ENCODE measurements at places on chromosomes 1 and 21.
A peak's percentile ranks its signal among the peaks of the same experiment; 100 is the strongest.

- DNase-seq: no peak
Measured at GRCh38 chr1:185033686-185034085, 11.7 kb upstream of the RNF2 start.

DNA sequence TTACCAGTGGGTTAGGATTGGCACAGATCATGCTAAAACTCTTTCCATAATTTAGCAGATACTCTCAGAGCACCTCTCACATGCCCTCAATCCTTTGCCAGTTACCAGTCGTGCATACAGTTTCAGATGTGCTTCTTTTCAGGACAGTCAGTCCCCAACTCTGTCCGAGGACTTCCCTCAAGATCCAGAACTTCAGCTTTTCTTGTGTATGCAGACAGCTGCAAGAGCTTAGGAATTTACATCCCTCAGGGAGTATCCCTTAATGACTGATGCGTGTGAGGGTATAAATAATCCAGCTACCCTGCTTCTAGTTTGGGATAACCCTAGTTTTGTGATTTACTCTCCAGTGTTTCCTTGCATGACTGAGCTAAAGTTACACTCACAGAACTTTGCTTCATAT lies 393.0 kb upstream of the PLXNA2 start:
- no peak for DNase-seq

DNA sequence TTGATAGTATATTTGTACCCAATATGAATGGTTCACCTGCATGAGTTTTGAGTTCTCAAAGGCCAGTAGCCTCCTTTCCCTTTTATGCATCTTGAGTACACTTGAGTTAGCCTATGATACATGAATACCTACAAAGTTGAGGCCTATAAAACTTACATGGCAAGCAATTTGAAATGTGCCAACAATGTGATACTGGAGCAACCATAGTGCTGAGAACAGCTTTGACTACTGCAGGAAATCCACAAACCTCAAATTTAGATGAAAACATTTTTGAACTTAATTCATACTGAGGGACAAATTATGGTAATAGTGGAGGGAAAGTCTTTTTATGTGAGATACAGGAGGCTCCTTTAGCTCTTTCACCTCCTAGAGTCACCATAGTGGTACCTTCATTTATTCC lies 37.4 kb downstream of the LEPR start:
- no peak for DNase-seq

- no peak for DNase-seq
Measured at GRCh38 chr1:35475356-35475755, 81.8 kb downstream of the KIAA0319L start.

DNA sequence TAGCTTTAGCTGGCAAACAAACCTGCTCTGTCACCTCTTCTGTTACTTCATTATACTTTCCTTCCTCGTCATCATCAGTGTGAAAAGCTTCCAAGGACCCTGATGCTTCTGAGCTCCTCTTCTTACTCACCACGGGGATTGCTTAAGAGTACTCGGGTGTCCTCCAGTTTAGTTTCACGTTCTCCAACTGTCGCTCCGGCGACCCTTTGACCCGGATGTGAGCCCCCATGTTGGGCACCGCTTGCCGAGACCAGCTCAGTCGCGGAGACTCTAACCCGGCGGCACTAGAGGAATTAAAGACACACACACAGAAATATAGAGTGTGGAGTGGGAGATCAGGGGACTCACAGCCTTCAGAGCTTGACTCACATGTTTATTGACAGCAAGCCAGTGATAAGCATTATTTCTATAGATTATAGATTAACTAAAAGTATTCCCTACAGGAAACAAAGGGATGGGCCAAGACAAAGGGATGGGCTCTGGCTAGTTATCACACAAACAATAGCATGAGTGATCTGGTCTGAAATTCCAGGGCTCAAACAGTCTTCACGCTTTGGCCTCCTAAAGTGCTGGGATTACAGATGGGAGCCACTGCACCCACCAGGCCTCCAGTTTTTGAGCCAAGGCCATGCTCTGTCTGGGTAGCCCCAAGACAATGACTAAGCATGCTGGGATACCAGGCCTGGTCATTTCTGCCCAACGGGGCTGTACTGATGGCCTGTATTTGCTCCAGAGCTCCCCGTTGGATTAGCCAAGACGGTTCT lies 30.1 kb upstream of the ENO1 start:
- no peak for DNase-seq

DNA sequence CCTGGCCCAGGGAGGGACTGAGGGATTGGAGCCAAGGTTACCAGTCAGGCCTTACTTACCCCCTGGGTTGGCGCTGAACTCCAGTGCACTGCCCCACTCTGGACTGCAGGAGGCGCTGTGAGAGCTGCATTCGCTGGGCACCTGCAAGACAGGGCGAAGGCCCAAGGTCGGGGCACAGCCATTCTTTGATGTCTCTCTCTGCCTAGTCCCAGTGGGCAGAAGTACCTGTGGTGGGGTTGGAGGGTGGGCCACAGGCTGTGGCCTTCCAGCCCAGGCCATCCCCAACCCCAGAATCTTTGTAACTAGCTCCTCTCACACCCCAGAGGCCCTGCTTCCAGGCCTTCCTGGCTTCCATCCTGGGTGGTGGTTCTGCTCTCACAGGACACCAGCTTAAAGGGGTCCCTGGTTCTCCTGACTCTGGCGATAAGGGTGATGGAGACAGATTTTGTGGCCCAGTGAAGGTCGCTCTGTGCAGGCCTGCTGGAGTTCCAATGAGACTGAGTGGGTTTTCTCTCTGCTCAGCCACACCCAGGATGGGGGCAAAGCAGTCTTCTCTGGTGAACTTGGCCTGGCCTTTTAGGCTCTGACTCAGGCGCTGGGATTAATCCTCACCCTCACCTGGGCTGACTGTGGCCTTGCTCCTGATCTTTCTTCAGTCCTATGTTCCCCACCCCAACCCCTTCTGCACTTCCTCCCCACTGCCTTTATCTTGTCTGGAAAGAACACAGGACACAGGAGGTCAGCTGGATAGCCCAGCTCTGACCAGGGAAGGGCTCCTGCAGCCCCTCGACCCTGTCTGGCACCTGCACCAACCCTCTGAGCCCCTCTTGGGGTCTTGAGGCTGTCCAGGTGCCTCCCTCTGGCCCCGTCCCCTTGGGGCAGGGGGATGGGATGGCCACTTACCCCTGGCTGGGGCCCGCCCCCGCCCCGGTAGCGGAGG lies 954 bp downstream of the MYOG start:
- DNase-seq: no peak

DNA sequence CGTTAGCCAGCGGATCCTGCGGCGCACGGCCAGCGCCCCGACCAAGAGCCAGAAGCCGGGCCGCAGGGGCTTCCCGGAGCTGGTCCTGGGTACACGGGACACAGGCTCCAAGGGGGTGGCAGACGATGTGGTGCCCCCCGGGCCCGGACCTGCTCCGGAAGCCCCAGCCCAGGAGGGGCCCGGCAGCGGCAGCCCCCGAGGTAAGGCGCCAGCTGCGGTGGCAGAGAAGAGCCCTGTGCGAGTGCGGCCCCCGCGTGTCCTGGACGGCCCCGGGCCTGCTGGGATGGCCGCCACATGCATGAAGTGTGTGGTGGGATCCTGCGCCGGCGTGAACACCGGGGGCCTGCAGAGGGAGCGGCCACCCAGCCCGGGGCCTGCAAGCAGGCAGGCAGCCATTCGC lies 24.2 kb downstream of the PANK4 start:
- DNase-seq: no peak

DNA sequence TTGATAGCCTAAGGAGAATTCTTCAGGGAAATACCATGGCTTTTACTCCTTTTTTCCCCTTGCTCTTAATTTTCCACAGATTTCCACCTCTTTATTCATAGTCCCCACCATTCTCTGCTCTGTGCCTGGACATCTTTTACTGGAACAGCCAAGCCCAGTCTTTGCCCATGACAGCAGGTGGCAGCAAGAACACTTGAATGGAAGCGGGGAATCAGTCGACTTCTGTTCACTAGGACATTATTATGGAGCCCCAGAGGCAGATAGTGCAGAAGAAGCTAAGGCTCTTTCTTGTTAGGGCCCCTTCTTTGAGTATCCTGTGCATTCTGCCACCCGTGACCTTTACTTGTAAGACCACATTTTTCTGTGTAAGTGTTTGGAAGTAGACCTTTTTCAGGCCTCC lies 6.3 kb downstream of the OR14I1 start:
- no peak for DNase-seq

DNA sequence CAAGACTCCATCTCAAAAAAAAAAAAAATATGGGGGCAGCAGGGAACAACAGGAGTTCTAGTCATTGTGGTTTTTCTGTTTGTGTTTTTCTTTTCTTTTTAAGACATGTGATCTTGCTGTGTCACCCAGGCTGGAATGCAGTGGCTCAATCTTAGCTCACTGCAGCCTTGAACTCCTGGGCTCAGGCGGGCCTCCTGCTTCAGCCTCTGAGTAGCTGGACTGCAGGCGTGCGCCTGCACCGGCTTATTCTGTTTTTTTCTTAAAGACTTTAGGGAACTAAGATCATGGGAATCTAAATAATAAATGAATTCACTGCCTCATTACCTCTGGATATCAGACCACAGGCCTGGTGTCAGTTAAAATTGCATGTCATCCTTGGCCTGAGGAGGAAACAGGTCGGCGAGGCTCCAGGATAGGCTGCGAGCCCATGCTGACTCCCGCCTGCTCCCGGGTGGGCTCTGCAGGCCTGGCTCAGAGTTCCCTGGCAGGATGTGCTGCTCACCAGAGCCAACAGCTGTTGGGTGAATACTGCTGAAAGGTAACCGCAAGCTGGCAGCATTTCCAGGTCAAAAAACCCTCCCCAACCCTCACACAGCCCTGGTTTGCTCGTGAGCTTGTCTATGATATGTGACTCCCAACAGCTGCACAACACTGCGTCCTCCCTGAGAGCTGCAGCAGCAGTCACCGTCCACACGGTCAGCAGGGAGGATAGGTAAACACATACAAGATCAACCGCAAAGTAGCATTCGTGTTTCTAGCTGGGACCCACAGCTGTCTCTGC lies 58.1 kb downstream of the SCCPDH start:
- DNase-seq: peak; percentile 74

DNA sequence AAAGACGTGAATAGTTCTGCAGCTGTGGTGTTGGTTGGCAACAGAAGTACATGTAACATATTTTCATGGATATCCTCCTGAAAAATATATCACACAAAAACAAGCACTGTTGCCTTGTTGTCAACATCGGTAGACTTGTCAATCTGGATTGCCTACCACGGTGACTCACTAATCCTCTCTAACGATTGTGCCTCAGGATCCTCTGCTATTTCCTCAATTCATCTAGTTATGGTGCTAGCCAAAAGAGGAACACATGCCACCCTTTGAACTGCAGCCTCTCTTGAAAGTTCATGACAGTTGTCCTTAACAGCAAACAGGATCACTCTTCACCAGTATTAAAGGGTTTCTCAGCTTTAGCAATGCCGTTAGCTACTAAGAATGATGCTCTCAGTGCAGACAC lies 25.7 kb downstream of the RASAL2 start:
- DNase-seq: no peak

DNA sequence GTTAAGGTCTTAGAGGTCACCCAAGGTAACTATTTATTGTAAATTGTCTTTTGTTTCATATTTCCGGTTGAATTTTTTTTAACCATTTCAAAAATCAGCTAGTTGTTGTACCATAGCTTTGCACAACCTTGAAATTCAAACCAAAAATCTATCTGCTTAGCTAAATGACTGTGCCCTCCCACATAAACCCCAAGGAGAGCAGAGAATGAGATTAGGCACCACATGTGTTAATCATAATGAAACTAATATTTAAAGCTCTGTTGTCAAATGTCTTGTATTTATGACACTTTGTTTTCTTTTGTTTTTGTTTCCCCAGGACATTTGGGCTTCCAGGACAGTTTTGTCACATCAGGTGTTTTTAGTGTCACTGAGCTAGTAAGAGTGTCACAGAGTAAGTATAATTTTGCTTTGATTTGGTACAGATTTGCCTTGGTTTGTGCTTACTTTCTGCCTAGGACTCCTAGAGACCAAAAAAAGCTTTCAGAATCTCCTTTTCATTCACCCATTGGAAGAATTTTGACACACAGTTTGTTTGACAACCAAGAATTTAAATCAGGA lies 249.9 kb downstream of the NFIA start:
- DNase-seq: no peak

DNA sequence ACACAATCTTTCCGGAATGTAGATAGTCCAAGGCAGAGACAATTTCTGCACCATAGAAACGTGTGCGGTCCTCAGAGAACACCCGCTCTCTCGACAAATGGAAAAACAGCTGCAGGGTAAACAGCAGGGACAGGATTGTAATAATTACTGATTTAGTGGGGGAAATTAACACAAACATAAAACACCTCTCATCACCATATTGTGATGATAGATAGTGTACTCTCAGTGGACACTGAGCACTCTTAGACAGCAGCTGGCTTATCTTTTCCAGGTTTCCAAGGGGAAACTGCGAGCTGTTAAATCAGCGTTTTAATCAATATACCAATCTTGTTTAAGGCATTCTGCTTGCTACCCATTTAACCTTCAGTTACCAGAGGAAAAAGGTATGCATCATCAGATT lies 277.1 kb downstream of the AKT3 start:
- no peak for DNase-seq

DNA sequence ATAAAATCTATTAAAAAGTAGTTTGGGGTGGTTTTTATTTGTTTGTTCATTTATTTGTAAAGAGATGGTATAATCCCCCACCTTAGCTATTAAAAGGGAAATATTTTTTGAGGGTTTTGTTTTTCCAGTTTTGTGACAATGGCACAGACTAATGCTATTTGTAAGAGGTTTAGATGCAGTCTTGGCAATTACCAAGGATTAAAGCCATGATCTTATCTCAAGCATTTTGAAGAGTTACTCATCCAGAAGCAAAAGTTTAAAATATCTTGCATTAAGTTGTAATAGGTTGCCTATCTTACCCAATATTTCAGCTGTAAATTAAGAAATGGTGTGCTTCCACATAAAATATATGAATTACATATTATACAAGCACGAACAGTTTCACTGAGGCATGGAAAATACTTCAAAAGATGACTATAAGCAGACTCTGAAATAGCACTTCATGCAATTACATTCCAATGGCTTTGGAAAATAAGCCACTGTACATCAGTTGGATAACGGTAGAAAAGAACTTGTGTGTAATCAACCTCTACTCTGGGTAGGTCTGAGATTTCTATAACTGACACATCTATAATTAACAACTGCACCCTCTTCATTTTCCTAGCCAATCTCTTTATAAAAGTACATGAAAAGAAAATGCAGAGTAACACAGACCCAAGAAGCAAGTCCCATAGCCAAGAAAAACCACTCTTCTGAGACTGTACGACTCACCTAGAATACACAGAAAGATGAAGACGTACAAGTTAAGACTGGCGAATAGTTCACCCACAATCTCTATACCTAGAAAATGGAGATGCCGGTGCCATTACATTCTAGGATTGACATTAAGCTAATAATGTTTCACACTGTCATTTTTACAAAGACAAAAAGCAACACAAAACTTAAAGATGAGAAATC lies 95.2 kb downstream of the PTPN14 start:
- no peak for DNase-seq

- peak; percentile 48 for DNase-seq
Measured at GRCh38 chr1:220527279-220527907, 543 bp upstream of the MARK1 start.

Data from astrocyte of the hippocampus (primary cell).